ENCODE measurements at places on chromosomes 1 and 21.
A peak's percentile ranks its signal among the peaks of the same experiment; 100 is the strongest.

DNA sequence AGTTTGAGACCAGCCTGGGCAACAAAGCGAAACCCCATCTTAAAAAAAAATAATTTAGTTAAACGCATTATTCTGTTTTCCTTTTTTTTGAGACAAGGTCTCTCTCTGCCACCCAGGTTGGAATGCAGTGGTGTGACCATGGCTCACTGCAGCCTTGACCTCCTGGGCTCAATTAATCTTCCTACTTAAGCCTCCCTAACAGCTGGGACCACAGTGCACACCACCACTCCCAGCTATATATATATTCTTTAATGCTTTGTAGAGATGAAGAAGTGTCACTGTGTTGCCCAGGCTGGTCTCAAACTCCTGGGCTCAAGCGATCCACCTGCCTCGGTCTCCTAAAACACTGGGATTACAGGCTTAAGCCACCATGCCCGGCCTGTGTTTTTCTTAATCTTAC lies 7.7 kb upstream of the KLF17 start:
- no peak for DNase-seq

GRCh38 chr1:164754088-164754600 lies 195.2 kb downstream of the PBX1 start:
- peak; percentile 43 for DNase-seq

GRCh38 chr1:212518188-212519054 lies 85.7 kb downstream of the NENF start:
- peak; percentile 83 for DNase-seq

DNA sequence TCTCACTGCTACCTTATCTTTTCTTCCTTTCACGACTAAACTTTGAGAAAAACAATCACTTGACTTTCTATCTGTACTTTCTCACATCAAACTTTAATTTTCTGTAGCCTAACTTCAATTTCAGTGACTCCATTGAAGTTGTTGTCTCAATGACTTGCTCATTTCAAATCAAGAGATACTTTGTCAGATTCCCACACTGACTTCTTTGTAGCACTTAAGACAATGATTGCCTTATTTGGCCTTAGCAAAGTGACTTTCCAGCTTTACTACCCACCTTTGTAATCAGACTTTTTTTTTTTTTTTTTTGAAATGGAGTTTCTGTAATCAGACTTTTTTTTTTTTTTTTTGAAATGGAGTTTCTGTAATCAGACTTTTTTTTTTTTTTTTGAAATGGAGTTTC lies 37.0 kb downstream of the AGO4 start:
- no peak for DNase-seq

- no peak for DNase-seq
Observed at GRCh38 chr1:245520611-245521010, 365.8 kb downstream of the KIF26B start.

GRCh38 chr1:91499904-91500755 lies 521 bp upstream of the CDC7 start:
- DNase-seq, result no peak

GRCh38 chr1:167022384-167022783 lies 33.3 kb downstream of the MAEL start:
- DNase-seq, result no peak

DNA sequence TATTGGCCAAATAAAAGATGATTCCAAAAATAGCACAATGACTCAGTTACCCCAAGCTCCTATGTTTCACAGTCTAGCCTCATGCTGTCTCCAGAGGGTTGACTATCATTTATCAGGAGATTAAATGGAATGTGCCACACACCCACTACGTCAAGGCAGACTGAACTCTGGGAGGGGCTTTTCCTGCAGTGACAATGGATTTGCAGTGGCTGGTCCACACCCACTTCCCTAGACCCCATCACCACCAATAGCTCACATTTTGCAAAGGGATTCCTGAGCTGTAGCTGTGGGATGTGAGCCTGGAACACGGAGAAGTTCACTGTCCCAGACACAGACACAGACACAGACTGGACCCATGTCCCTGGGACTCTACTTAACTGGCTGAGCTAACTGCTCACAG lies 77.1 kb downstream of the HLCS start:
- no peak for DNase-seq

DNA sequence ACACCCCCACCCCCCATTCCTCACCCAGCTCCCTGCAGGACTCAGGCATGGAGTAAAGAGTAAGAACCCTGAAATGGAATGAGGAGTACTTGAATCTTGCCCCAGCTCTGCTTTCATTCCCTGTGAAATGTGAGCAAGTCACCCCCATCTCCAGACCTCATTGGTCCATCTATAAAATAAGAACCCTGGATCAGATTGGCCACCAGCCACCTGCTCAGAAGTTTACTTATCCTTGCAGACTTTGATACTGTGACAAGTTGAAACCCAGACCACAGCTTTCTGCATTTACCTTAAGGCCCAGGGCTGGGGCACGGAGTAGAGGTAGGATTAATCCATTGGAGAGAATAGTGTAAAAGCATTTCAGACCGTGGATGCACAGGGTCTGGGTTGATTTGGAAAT lies 2.2 kb downstream of the KISS1 start:
- no peak for DNase-seq

GRCh38 chr1:57067863-57068262 lies 102.0 kb upstream of the C8B start:
- DNase-seq, result no peak

DNA sequence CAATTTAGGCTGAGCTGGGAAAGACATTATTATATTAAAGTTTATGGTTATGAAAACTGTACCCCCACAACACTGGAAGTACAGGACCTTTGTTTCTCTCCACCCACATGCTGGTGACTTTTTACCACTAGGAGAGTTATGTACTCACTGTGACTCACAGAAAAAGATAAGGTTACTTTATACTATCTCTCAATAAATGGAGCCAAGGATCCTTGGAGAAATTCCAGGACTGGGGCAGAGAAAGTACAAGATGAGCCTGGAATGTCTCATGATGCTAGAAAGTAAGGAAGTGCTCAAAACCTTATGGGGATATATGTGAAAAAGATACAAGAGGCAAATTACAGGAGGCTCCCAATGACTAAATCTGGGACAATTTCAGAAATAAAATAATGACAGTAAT lies 63.9 kb upstream of the C1orf105 start:
- DNase-seq, result peak; percentile 6

- DNase-seq, result no peak
Observed at GRCh38 chr1:89822109-89822962, 1.5 kb downstream of the LRRC8D start.

DNA sequence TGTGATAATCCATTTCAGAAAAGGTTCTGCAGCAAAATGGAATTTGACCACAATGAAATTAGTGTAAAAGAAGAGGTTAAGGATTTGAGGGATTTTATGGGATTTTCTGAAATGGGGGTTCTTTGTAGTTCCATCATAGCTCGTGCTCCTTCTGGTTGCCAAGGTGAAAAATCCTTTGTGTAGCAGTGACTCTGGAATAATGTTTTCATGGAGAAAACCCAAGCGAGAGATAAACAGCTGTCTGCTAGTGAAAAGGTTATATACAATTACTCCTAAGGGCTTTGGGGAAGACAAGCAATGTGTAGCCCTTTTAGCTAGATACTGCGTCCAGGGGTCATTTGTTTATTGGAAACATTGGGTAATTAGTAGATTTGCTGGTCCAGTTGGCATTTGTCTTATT lies 453.2 kb upstream of the DEPDC1 start:
- DNase-seq, result no peak

DNA sequence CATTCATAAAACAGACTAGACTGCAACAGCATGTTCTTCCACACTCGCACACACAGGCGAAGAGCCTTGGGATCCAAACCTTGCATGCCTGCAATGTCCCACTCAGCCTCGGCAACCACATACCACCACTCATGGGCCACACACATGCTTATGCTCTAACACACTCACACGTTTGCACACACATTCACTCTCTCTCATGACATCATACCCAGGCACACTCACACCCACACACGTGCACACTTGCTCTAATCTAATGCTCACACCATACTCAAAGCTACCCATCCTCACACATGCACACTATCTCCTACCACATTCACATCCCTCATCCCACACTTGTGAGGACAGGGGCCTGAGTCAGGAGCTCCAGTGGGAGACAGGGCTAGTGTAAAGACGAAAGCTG lies 50.3 kb downstream of the GRIK3 start:
- no peak for DNase-seq

- DNase-seq, result no peak
Observed at GRCh38 chr1:163094182-163094581, 25.0 kb downstream of the RGS4 start.

DNA sequence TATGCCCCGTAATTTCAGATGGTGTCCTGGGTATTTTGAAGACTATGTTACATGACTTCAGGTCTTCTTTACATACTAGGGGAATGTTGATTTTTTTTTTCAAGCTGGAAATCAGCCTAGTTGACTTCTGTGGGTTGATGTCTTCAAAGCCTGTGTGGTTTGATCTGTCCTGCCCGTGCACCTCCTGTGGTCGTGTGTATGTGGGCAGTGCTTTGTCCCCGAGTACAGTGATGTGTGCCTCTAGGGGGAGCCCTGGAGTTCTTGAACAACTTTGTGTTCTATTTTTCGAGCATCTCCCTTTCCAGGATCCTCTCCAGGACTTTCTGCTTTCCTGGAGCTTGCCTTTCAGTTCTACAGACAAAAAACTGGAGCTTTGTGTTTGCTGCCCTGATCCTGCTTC lies 28.9 kb downstream of the OBSCN start:
- DNase-seq, result peak; percentile 26

DNA sequence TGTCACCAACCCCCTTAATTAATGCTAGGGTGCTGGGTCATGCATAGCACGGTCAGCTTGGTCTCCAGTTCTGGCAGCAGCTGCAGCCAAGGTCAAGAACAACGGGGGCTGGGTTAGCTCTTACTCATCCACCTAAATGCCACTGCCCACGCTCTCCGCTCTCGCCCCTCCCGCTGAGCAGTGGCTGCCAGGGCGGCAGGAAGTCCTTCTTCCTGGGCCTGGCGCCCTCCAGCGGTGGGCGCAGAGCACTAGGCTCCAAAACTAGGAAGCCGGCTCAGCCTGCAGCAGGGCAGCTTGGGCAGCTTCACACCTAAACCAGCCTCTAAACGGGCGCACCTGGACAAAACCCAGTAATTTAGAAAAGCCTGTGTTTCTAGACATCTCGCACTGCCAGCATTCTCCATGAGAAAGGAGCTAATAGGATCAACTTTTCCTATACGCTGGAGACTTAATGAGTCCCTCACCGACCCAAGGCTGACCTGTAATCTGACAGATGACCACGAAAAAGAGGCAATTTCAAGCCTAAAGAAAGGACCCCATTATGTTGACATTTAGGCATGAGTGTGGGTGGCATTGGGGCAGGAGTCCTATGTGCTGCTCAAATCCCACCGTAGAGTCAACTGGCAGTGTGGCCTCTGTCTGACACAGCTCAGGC lies 78.4 kb upstream of the LRRN2 start:
- peak; percentile 27 for DNase-seq

DNA sequence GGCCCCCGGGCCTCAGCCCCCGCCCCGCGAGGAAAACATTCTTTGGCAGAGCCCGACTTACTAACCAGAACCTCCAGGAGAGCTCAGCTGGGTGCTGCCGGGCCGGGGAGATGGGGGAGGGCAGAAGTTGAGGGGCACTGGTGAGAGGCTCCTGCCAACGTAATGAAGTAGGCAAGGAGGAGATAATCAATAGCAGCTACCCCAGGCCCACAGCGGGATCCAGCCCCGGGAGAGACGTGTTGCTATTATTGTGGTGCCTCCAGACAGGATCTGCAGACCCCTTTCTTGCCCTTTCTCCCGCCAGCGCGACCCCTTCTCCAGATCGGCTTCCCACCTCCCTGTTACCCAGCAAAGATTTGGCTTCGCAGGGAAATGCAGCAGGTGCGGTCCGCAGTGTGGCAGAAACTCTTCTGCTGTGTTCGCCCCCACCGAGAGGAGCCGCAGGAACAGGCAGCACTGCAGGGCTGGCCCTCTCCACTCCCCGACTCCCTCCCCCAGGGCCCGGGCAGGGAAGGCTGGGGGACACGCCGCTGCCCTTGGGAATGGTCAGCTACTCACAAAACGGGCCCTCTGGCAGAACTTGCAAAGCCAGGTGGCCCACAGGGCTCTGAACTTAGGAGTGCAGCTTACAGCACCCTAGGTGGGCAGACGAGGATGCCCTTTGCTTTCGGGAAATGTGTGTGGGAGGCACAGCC lies 1.5 kb upstream of the KCNA2 start:
- DNase-seq, result no peak

GRCh38 chr1:48236716-48237470 lies 14.4 kb downstream of the SLC5A9 start:
- peak; percentile 21 for DNase-seq
